ENCODE measurements at places on chromosomes 7 and 10.

DNA sequence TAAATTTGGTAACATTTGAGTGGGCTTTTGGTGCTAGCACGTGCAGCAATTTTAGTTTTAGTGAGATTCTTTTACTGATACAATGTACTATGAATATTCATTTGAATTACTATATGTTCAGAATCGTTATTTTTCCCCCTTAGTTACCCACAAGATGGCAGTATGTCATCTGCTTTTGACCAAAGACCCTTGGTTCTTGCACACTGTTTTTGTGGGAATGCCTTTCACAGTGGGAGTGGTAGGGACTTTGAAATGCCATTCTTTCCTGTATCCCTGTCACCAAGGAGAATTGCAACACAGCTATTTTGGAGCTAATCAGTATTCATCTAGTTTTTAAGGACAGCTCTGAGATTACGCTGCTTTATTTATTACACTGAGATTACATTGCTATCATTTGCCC is 40.6 kb downstream of the SEC23IP start:
- H3K27me3 ChIP-seq: no peaks in the 10 kb centered on the region
- DNase-seq: peak; percentile 43
- H3K36me3 ChIP-seq: peaks cover 2% of the 10 kb centered on the region
- H3K4me1 ChIP-seq: no peaks in the 10 kb centered on the region

- H3K4me1 ChIP-seq: no peaks in the 10 kb centered on the region
- peak overlapping the region; percentile 89 for H3K4me3 ChIP-seq
- H3K27ac ChIP-seq: peak overlapping the region; percentile 94
- no peaks in the 10 kb centered on the region for H3K36me3 ChIP-seq
- H3K27me3 ChIP-seq: no peaks in the 10 kb centered on the region
These were observed 951 bp downstream of the ZNF25 start for GRCh38 chr10:37975401-37975991.

- H3K27me3 ChIP-seq: no peaks in the 10 kb centered on the region
- no peaks in the 10 kb centered on the region for H3K36me3 ChIP-seq
- no peaks in the 10 kb centered on the region for H3K4me1 ChIP-seq
- no peak overlapping the region for H3K4me3 ChIP-seq
- no peak overlapping the region for H3K27ac ChIP-seq
- DNase-seq: no peak
These were observed 125.5 kb downstream of the RNLS start for GRCh38 chr10:88457660-88458059.

- no peaks in the 10 kb centered on the region for H3K36me3 ChIP-seq
- H3K27me3 ChIP-seq: no peaks in the 10 kb centered on the region
- H3K4me3 ChIP-seq: no peak overlapping the region
- DNase-seq: no peak
- peaks cover 27% of the 10 kb centered on the region for H3K4me1 ChIP-seq
These were observed 97.0 kb downstream of the PFKFB3 start for GRCh38 chr10:6299743-6300105.

DNA sequence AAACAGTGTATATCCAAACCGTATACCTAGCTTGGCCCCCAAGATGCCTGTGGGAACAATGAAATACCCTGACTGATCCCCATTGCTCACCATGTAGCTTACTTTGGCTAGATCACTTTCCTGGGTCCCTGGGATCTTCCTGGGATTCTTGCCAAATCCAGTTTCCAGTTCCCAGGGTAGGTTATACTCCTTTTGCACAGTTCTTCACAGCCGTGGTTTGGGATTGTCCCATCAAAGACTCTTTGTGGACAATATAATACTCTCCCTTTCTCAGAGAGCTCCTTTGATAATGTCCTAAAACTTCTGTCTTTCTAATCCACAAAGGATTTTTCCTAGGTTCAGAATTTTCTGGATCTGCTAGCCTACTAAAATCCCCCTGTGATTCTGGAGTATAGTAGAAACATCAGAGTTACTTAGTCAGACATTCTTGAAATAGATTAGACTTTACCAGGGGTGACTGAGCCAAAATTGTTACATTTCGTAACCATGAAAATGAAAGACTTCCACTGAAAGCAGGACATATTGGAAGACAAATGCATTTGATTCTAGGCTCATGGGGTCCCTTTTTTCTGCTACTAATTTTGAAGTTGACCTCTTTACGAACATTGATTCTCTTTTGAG is 388.3 kb upstream of the ETV1 start:
- H3K4me1 ChIP-seq: no peaks in the 10 kb centered on the region
- H3K27me3 ChIP-seq: no peaks in the 10 kb centered on the region
- no peak overlapping the region for H3K27ac ChIP-seq
- H3K36me3 ChIP-seq: no peaks in the 10 kb centered on the region
- DNase-seq: no peak

DNA sequence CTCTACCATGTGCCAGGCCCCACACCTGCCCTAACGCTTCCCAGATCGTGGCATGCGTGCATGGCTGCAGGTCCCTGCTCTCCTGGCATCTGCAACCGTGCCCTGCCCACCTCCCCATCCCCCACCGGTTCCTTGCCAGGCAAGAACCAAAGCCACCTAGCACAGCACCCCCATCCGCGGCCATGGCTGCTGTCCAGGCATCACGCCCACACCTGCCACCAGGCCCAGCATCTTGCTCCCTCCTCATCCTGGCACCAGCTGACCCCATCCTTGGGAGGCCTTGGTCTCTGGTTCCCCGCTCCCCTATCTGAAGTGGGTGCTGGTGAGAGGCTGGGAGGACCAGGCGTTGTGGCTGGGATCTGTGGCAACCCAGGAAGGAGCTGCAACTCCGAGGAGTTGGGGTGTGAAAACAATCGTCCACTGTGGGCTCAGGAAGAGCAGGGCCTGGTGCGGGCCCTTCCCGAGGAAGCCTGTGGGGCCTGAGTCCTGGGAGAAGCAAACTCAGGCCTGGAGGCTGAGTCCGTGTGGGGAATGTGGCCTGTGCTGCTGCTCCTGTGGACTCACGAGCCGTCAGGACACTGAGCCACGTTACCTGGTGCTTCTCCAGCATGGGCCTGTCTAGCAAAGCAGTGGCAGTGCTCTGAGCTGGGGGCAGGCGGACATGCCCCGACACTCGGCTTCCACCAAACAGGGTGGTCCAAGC is 417.1 kb downstream of the DNAJB6 start:
- H3K36me3 ChIP-seq: no peaks in the 10 kb centered on the region
- H3K4me3 ChIP-seq: no peak overlapping the region
- H3K4me1 ChIP-seq: no peaks in the 10 kb centered on the region

DNA sequence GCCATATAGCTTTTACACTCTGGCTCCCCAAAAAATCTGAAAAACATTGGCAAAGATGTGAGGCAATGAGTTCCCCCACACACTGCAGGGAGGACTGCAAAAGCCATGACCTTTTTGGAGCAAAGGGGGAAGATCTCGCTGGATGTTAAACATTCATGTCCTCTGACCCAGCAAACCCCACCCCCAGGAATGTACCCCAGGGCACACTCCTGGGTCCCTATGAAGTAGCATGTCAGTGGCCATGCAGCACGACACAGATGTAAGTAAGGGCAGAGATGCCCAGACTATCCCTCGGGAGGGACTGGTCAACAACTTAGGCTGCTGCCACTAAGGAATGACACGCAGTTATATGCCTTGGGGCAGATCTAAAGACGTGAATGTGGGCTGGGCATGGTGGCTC is 100.6 kb downstream of the DLG5 start:
- H3K27me3 ChIP-seq: no peaks in the 10 kb centered on the region
- H3K27ac ChIP-seq: no peak overlapping the region
- no peak for DNase-seq
- H3K4me3 ChIP-seq: no peak overlapping the region

DNA sequence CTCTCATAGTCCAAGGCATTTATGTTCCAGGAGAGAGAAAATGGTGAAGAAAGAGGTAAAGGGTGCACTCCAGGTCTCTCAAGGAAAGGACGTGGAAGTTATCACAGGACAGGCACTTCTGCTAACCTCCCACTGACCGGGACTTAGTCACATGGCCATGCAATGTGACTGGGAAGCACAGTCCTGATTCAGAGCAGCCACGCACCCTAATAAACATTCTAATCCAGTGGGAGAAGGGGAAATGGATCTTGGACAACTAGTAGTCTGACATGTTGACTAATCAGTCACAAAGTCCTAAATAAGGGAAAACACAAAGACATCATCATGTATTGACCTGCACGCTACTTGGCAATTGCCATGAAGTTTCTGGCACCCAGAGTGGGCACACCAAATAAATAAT is 417.5 kb upstream of the ZMIZ1 start:
- no peaks in the 10 kb centered on the region for H3K36me3 ChIP-seq
- H3K4me3 ChIP-seq: no peak overlapping the region
- H3K27me3 ChIP-seq: no peaks in the 10 kb centered on the region
- peaks cover 5% of the 10 kb centered on the region for H3K4me1 ChIP-seq
- peak overlapping the region; percentile 16 for H3K27ac ChIP-seq
